ENCODE measurements at places on chromosomes 1 and 21. TPM values are rescaled to one million over a fixed set of nuclear protein-coding genes. Genes with fewer than 3 reads are reported as not detected.

The LINGO4 gene
- total RNA-seq, result 0.13 TPM

The KRTAP19-1 gene
- total RNA-seq, result not detected

The DCST1 gene
- total RNA-seq, result not detected

The KCNK2 gene
- not detected for total RNA-seq

The THEM5 gene
- total RNA-seq, result not detected

The KCNJ6 gene
- total RNA-seq, result 0.41 TPM

The TOMM20 gene
- 105 TPM for total RNA-seq

The CTH gene
- 20.2 TPM for total RNA-seq

DNA sequence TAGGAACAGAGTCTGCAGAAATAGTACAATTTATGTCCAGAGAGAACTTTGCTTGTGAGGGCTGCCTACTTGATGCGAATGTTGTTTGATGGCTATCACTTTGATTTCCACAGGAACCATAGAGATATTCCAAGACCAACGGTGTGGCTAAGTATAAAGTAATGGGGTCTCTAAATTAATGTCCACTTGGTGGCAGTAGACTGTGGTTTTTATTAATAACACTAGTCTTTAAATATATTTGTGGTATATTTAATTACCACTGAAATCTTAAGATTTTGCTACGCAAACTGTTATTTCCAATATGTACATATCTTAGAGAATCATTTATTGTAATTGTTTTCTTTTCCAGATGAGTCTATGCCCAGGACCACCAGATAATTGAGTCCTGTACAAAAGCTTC is 647.9 kb downstream of the PLA2G4A start:
- DNase-seq, result no peak

- no peak for DNase-seq
Measured at GRCh38 chr1:51222809-51223208, 13.3 kb upstream of the RNF11 start.

GRCh38 chr1:63829349-63830327 is 55.8 kb downstream of the ROR1 start:
- DNase-seq, result no peak

GRCh38 chr1:15027515-15027986 is 126.0 kb upstream of the TMEM51 start:
- DNase-seq, result peak; percentile 85

DNA sequence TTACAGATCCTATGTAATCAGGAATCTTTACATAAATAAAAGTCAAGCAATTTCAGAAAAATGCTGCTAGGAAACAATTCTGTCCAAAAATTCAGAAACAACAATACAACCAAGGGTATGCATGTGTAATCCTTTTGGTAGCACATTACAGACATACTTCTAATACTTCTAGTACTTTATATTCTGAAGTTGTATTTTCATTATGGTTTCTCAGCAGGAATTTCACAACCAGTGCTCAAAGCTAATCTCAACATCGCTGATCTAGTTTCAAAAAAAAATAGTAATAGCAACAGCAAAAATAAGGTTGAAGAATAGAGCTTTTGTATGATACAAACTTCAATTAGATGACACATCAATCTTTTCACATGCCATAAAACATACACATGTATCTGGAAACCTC is 545.2 kb downstream of the LTN1 start:
- no peak for DNase-seq

GRCh38 chr1:98086156-98086555 is 165.3 kb upstream of the DPYD start:
- no peak for DNase-seq

- DNase-seq, result no peak
Measured at GRCh38 chr1:100585786-100586185, 47.8 kb downstream of the GPR88 start.

DNA sequence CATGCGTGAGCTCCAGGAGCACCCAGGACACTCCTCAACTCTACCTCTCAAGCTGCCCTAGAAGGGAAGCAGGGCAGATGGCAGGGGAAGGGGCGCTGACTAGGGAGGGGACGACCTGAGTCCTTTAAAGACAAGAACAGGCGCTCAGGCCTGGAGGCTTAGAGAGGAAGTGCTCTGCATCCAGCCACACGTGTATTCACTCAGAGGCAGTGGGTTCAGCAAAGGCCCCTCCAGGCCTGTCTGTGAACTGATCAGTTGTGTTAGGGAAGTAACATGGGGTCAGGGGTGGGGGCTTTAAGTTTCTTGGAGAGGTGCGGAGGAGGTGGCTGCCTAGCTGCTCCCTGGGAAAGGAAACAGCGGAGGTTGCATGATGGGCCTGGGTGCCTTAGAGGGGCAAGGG is 37.1 kb upstream of the ARF1 start:
- no peak for DNase-seq
